ENCODE measurements at places on chromosomes 13 and 19.

DNA sequence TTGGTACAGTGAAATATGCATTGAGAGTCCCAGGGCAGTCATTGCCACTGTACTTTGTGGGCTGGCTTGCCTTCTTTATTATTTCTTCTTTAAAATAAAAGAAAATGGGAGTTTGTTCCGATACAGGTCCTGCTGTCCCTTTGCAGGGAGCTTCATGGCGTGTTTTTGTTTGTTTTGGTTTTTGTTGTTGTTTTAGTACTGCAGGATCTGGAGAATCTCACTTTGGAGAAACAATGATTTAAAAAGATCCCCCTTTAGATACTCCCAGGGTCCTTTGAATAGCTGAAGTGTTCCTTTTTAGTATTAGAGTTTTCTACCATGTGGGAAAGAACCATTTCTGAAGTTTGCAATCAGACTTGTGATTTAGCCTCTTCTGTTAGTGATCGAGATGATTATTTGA, 11.1 kb downstream of the CHAF1A start:
- DNase-seq: no peak

DNA sequence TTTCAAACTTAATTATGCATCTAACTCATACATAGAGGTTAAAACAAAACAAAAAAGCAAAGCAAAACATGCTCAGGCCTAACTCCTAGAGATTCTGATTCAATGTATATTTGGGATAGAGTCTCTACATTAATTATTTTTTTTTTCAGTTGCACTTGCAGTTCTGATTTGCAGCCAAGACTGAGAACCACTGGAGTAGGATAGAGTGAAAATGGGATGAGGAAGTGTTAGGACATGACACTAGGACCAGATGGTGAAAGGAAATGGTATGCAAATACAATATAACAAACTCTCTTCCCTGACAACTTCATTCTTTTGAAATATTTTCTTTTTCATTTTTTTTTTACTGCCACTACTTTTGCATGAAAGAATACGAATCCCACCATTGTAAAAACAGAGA, 1.8 kb downstream of the CCDC122 start:
- DNase-seq: no peak

GRCh38 chr19:4042064-4042730, 24.5 kb downstream of the ZBTB7A start:
- no peak for DNase-seq

GRCh38 chr19:788686-788982, 8.6 kb upstream of the PTBP1 start:
- no peak for DNase-seq

GRCh38 chr19:16247353-16248182, 49.9 kb downstream of the AP1M1 start:
- peak; percentile 75 for DNase-seq

DNA sequence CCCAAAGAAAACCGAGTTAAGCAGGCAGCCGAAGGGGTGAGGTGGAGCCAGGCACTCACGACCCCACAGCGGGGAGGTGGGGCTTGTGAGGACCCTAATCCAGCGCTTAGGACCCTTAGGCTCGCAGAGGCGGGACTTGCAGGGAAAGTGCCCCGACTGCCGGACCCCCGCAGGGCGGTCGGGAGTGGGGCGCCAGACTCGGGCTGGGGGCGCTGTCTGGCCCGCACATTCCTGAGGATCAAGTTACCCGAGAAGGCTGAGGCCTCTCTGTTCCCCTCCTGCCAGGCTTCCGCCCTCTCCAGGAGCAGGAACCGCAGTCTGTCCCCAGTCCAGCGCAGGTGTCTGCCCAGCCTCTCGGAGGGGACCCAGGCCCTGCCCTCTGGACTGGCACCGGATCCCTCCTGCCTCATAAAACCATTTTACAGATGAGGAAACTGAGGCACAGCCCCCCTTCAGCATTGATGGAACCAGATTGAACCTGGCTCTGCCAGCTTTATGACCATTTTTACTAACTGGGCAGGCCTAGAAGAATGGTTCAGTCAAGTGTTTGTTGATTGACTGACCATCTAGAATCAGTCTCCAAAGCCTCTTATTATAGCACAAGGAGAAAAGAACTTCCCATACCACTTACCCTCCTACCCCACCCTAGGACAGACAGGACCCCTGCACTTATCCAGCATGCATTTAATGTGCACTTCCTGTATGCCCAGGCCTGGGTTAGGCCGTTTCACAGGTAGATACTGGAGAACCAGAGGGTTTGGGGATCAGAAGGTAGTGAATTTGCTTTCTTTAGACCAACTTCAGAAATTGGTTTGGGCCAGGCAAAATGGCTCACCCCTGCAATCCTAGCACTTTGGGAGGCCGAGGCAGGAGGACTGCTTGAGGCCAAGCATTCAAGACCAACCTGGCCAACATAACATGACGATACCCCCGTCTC, 6.7 kb upstream of the JUND start:
- DNase-seq: no peak

DNA sequence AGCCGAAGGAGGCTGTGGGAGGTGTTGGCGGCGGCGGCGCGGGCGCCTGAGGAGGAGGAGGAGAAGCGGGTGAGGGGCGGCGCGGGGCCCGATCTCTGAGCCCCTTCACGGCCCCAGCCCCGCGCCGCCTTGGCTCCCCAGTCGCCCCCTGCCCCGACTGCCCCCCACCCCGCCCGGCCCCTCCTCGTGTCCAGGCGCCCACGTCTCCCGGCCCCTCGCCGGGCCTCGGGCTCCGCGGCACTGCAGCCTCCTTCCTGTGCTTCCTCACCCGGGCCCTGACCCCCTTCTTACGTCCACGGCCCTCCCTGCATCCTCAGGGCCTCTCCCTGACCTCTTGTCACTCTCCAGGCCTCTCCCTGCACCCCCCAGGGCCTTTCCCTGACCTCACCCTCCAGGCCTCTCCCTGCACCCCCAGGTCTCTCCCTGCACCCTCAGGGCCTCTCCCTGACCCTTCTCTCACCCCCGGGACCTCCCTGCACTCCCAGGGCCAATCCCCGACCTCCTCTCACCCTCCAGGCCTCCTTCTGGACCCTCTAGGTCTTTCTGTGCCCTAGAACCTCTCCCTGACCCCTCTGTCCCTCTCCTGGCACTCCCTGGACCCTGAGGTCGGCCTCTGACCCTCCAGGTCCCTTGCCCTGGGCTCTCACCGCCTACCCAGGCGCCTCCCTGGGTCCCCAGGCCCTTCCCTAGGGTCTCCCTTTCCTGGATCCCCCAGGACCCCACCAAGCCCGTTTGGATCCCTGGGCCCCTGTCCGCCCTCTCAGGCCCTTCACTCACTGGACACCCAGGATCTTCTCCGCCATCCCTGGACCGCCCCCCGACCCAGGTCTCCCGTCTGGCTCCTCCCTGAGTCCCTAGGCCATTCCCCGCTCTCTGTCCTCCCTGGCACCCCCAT, 460 bp downstream of the KMT5C start:
- no peak for DNase-seq

GRCh38 chr19:33487901-33488800, 33.4 kb downstream of the PEPD start:
- no peak for DNase-seq

- no peak for DNase-seq
Observed at GRCh38 chr13:112042496-112042895, 24.5 kb upstream of the SOX1 start.

GRCh38 chr13:50527612-50528509, 315.6 kb downstream of the DLEU7 start:
- DNase-seq: no peak

GRCh38 chr13:27834095-27834494, 41.8 kb downstream of the GSX1 start:
- DNase-seq: no peak

DNA sequence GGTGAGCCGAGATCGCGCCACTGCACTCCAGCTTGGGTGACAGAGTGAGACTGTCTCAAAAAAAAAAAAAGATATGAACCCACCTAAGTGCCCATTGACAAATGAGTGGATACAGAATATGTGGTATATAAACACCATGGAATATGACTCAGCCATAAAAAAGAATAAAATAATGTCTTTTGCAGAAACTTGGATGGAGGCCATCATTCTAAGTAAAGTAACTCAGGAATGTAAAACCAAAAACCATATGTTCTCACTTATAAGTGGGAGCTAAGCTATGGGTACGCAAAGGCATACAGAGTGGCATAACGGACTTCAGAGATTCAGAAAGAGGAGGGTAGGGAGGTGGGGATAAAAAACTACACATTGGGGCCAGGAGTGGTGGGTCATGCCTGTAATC, 29.5 kb downstream of the PLA2G4C start:
- no peak for DNase-seq

GRCh38 chr19:7705387-7706187, 3.7 kb upstream of the FCER2 start:
- DNase-seq: peak; percentile 56

- no peak for DNase-seq
Observed at GRCh38 chr19:2977746-2978138, 378 bp downstream of the TLE6 start.

GRCh38 chr13:97568850-97569249, 134.9 kb downstream of the RAP2A start:
- DNase-seq: no peak

DNA sequence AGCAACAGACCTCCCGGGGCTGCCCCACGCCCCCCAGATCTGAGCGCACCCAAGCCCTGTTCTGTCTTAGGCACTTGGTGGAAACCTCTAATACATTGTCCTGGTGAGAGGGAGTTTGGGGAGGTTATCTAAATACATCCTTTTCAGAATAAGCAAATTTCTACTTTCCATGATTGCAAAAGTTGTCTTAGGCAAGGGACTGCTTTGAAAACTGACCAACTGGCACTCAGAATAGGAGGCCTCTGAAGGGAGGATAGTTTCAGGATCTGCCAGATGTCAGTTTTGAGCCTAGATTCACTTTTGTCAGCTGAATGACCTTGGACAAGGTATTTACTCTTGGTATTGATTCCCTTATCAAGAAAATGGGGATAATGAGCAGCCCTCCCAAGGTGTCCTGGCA, 11.8 kb downstream of the SERP2 start:
- no peak for DNase-seq

DNA sequence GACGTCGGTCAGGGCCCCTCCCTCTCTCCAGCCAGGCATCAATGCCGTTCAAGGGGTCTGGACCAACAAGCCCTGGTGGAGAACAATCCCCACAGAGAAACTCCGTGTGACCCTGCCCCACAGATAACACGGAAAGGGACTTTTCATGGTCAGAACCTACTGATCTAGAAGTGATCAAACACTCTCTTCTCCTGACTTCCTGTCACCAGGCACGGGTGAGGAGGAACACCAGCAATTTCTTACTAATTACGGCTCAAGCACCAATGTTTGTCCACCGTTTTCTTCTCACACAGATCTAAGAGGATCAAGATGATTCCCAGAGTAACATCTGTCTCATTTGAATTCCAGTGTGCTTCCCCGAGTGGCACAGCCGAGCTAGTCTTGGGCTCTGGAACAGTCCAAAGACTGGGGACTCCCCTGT, 11.8 kb downstream of the RASA3 start:
- DNase-seq: no peak

DNA sequence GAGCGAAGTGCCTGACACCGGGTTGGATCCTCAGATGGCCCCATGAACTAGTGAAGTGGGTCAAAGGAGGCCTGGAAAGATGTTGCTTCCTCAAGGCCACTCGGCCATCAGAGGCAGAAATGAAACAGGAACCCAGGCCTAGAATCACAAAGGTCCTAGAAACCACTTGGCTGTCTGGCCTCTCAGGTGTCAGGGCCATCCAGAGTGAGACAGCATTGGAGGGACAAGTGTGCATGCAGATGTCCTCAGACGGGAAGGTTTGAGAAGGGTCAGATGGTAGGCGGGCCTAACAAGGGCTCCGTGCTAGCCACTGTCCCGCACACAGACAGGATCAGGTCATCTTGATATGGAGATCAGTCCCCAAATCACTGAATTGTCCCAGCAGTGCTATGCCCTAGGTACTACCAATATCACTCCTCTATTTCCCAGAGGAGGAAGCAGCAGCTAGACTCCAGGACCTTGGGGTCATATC, 14.3 kb downstream of the CCDC97 start:
- DNase-seq: no peak

DNA sequence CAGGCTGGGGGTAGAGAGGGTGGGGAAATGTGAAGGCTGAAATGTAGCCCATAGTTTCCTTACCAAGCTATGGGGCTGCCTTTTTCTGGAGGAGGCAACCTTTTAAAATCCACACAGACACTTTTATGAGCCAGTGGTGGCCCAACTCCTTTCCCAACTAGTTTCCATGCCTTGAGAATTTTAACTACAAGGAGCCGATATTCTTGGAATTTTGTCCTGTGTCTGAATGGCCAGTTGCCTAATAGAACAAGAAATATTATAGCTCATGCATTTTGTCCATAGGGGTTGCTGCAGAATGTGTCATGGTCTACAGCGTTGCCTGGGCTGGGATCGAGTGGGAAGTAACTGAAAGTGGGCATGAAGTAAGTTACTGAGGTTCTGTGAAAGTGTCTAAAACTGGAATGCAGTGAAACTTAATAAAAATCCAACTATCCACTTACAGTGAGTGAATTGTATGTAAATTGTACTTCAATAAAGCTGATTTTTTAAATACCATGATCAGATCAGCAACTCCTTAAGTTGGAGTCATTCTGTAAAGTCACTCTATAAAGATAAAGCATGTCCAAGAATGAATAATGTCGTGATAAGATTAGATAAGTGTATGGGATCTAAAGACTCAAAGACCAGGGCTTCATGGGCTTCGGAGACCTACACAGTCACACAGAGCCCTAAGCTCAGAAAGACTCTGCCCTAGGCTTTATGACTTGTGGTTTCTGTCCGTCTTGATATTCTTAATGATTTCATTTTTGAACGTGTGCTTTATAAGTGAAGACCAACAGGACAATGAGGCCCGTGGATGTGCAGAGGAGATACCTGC, 122.6 kb upstream of the FNDC3A start:
- DNase-seq: no peak

- no peak for DNase-seq
Observed at GRCh38 chr19:36377541-36378178, 1.3 kb downstream of the ZFP14 start.

All from stimulated activated CD8-positive, alpha-beta memory T cell treated with anti-CD3 and anti-CD28 coated beads, Interleukin-12 subunit alpha, Interleukin-12 subunit beta, amount 100 ng/mL, for 1 hour (primary cell).